ENCODE measurements at places on chromosomes 2 and 18. TPM values are rescaled to one million over a fixed set of nuclear protein-coding genes. Genes with fewer than 3 reads are reported as not detected.

DNA sequence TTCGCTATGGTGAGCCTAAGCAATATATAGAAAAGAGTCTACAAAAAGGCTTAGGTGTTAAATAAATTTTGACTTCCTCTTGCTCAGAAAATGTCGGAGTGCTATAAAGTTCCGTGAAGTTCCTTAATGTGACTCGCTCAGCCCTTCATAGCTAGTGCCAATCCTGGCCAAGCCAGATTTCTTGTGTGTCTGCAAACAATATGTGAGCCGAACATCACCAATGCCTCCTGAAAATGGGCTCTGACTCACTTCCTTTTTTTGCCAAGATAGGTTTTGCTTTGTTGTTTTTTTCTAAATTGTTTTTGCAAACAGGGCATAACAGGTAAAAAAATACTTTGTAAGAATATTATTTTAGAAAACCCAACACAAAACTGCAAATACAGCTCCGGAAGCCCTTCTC, 26.1 kb downstream of the CDC42EP3 start:
- no peak for DNase-seq

GRCh38 chr2:120778244-120778643, 42.6 kb downstream of the GLI2 start:
- no peak for DNase-seq

- DNase-seq: no peak
Observed at GRCh38 chr2:182144776-182145165, 159.1 kb downstream of the PPP1R1C start.

DNA sequence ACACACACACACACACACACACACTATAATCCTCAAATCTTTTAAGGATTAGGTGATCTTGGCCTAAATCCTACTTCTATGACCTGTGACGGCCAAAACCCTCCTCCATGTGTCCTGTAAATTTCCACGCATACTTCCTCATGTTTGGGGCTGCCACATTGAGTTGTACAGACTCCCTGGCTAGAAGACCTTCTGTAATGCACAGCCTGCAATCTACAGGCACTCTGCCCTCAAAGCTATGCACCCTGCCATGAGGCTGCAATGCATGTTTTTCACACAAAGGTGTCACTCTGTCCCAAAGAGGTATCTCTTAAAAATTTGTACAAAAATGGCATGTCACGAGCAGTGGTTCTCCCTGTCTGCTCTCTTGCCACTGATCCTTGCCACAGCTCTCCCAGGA, 26.4 kb upstream of the B4GALT6 start:
- no peak for DNase-seq

GRCh38 chr2:128286011-128286721, 32.5 kb downstream of the HS6ST1 start:
- DNase-seq: no peak

DNA sequence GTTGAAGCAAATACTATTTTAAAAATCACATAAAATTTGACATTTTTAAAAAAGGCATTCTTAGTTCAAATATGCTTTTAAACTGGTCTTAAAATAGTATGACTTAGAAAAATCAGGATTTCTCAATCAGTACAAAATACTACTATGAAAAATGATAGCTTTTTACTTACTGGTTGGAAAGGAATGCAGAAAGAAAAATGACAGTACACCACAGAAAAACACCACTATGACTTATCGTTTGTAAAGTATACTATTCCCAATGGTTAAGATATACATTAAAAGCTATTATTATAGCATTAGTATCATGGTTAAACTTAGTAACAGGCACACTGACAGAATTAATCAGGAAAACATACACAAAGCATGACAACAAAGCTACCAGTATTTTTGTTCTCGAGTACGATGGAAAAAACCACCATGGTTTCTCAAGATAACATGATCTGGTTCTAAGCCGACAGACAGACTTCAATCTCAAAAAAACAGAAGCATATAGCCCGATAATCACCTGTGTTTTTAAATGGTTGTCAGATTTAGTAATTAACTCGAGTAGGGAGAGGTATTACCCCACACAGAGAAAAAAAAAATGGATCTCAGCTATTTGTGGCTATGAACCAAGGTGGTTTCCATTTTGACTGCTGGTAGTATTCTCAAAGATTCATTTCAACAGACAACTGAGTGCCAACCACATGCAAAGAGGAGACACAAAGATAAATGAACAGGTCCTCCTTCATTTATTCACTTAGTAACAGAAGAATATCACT, 39.1 kb downstream of the CUL3 start:
- DNase-seq: no peak

DNA sequence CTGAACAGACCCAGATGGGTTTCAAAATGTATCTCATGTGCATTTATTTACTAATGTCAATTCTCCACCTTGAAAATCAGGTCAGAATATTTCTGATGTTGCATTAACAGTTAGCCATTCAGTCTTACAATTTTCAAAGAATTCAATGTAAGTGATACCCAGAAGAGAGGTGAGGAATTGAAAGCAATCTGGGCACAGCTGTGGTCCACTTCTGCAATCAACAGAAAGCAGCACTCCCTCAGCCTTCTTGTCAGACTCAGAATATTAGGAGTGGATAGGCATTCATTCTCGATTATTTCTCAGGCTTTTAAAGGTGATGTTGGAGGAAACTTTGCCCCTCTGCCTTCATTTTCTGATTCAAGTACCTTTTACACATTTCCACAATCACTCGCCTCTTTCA, 15.7 kb downstream of the CCL20 start:
- no peak for DNase-seq

- no peak for DNase-seq
Observed at GRCh38 chr18:10100941-10101701, 187.3 kb downstream of the VAPA start.

DNA sequence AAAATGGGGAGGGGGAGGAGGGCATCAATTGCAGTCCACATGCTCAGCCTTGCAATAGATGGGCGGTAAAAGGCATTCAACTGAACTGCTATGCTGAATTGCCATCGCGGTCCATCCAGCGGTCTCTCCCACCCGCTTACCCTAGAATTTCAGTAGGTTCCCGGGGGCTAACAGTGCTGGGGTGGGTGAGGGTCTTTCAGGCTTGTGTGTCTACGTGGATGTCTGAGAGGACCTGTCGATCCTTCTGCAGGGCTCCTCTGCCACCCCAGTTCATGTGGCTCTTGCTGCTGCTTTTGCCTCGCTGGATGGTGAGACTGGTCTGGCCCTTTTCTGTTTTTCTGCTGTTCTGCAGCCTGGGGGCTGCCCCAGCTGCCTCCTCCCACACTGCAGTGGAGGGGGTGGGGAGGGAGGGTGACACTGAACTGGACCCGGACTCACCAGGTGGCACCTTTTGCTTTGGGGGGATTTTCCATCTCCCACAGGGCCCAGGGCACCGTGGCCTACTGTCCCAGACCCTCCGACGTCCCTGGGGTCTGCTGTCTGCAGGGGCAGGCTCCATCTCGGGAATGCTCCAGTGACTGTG, 14.1 kb downstream of the ACKR3 start:
- DNase-seq: no peak

DNA sequence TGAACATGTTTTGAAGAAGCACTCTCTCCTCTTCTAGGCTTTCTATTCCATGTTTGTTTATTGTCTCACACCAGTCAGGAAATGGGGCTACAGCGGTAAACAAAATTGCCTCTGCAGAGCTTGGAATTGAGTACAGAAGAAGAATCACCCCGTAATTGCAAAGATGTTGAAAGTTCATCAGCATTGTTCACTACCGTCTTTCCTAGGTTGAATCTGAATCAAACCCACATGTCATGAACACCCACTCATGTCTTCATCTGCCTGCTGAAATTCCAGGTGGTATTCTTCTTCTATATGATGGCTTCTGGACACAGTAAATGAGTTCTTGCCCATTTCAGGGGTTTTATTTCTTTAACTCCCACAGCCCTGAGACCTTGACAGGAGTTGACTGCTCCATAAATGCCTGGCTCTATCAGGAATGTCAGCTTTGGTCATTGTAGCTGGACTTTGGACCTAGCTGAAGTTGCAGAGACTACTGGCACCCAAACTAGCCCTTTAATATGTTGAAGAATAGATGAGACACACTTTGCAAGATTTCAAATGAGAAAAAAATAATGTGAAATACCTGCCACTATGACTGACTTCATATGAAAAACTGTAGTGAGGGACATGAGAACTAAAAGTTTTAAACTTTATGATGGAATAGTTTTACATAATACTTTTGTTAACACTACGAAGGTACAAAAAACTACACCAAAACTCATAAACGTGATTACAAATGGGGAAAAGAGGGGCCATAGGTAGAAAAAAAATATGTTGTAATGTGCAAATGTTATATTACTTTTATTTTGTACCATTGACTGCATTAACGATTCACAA, 1235.3 kb upstream of the ZEB2 start:
- DNase-seq: no peak

DNA sequence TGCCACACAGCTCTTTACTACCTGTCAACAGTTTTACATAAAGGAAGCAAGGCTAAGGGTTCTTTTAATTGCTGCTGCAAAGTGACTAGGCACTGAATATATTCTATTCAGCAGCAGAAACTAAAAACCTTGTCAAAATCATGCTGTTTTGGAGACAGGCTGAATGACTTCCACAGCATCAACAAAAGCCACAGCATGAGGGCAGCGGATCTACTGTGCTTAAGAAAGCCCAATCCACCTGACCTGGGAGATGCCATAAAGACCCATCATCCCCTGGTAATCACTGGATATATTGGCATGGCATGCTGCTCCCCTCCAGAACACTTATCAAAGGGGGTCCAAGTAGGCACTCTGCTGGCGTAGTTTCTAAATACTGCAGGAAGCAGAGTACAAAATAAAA, 715.1 kb upstream of the SLC8A1 start:
- no peak for DNase-seq

- DNase-seq: no peak
Observed at GRCh38 chr2:44897406-44897805, 44.1 kb upstream of the SIX3 start.

GRCh38 chr2:85861180-85861579, 27.6 kb downstream of the ST3GAL5 start:
- DNase-seq: no peak

- no peak for DNase-seq
Observed at GRCh38 chr2:101983928-101984327, 7.8 kb upstream of the IL1R2 start.

- DNase-seq: no peak
Observed at GRCh38 chr2:54986264-54986663, 64.0 kb downstream of the RTN4 start.

- DNase-seq: no peak
Observed at GRCh38 chr2:96143231-96143847, 1.9 kb downstream of the DUSP2 start.

GRCh38 chr2:216636551-216637450, 3.6 kb downstream of the IGFBP2 start:
- DNase-seq: no peak

The PTPRN gene
- polyA plus RNA-seq: not detected

The CTNNA2 gene
- not detected for polyA plus RNA-seq

The UGT1A8 gene
- 0.41 TPM for polyA plus RNA-seq

The DNAH6 gene
- polyA plus RNA-seq: 0.08 TPM

The MAL gene
- polyA plus RNA-seq: not detected

The KIAA2012 gene
- polyA plus RNA-seq: not detected

The DPYSL5 gene
- polyA plus RNA-seq: not detected

The NT5C1B gene
- not detected for polyA plus RNA-seq

Data from keratinocyte (primary cell).